ENCODE measurements at places on chromosomes 2 and 18.

GRCh38 chr2:184729581-184729980 is 131.3 kb downstream of the ZNF804A start:
- DNase-seq = no peak

GRCh38 chr2:108535357-108535631 is 1.0 kb downstream of the LIMS1 start:
- DNase-seq = no peak

GRCh38 chr18:63146828-63147409 is 172.7 kb downstream of the BCL2 start:
- DNase-seq = no peak

GRCh38 chr2:159762075-159762474 is 35.9 kb downstream of the CD302 start:
- no peak for DNase-seq

GRCh38 chr2:170307052-170307451 is 129.1 kb downstream of the MYO3B start:
- DNase-seq = no peak

DNA sequence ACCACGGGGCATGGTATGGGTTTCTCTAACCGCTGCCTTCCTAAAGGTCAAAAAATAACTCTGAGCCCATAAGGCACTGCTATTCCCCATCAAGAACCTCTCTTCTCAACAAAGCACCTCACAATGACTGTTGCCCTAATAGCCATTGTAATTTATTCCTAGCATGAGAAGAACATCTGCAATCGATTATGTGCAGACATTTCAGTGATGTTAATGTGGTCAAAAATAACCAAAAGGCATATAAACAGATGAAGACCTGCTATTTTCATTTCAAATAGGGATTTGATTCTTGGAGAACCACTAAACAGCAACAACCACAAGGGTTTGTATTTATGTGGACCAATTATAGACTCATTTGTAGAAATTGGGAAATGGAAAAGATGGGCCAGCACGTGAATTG is 356.6 kb downstream of the FBXO15 start:
- DNase-seq = no peak

- DNase-seq = no peak
Observed at GRCh38 chr2:99469394-99469793, 20.4 kb downstream of the REV1 start.

DNA sequence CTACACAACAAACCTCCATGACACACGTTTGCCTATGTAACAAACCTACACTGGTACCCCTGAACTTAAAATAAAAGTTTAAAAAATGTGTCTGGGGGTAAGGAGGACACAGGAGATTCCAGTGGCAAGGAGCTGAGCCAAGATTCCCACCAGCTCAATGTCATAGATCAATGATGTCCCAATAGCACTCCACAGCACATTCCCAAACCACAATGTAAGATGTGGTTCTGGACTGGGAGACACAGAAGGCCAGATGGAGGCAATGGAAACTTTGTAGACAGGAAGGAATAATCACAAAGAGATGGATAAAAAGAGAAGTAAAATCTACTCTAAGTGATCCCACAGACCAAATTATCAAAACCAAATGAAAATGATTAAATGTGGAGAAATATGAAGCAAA is 312.4 kb upstream of the SOX11 start:
- no peak for DNase-seq

- DNase-seq = peak; percentile 27
Observed at GRCh38 chr2:111119822-111120252, 877 bp upstream of the BCL2L11 start.

GRCh38 chr18:49907346-49907929 is 94.1 kb upstream of the ACAA2 start:
- no peak for DNase-seq

DNA sequence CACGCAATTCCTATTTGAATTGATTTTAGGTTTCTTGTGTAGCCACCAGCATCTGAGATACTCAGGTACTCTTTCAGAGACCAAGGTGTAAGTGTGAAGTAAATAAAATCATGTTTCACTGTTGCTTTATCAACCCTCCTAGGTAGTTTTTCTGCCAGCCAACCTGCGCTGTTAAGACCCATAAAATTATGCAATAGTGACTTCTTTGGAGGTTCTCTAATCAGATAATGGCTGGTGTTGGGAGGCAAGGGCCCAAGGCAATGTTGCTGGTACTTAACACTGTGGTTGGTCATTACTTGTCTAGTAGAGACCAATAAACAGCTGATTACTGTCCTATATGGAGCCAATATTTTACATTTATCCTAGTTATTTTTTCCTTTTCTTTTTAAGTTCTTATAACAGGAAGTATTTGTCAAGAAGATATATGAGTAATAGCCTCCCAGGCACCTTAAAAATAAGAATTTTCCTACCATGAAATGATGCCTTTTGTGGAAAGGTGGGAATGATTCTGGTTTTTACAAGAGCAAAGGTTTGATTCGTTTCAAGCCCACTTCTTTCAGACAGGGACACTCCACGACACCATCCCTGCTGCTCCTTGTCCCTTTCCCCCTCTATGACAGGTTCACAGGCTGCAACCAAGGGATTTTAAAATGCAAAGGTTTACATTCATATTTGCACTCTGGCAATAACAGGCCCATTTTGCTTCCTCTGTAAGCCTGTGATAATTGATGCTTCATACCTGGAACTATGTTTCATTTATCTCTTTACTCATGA is 259.3 kb downstream of the MEIS1 start:
- no peak for DNase-seq

DNA sequence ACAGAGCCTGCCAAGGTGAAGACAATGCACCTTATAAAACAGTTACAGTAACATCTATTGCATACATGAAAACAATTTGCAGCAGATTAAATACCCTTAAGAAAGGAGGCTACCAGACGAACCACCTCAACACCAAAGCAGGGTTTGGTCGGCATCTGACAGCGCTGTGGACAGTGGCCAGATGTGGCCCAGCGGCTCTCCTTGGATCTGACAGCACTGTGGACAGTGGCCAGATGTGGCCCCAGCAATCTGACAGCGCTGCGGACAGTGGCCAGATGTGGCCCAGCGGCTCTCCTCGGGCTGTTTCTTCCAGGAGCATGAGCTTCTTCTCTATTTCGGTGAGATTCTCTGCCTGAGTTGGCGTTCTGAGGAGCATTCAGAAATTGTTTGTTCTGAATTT is 211.6 kb downstream of the ANKRD30B start:
- no peak for DNase-seq

DNA sequence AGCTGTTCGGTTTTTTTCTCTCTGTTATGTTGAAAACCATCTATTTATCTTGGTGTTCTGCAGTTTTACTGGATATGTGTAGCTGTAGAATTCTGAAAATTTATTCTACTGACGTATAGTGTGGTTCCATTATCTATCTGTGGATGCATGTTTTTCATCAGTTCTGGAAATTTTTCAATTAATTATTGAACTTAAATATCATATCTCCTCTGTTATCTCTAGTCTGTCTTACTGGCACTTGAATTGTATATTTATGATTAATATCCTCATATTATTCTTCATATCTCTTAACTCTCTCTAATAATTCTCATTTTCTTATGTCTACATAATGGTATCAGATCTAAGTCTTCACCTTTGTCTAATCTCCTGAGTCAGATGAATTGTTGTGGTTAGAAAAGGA is 501.7 kb downstream of the STK39 start:
- no peak for DNase-seq

DNA sequence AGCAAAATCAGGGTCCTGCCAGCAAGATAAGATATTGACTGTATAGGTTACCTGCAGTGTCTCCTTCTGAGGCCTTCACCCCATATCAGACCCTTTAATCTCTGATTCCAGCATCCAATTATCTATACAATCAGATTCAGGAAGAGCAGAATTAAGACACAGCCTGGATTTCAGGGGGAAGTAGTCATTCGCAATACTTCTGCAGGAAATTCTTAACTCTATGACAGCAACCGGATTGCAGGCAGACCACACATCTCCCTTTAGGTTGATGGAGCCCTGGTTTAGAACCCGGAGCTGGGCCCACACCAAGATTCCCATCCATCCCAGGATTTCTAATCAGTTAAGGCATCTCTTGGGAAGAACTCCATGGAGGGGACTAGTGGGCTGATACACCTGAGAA is 9.5 kb downstream of the ARL4C start:
- no peak for DNase-seq

- DNase-seq = no peak
Observed at GRCh38 chr2:64766841-64767669, 113.3 kb upstream of the SERTAD2 start.

- DNase-seq = no peak
Observed at GRCh38 chr2:181841079-181841478, 50.5 kb upstream of the ITPRID2 start.

DNA sequence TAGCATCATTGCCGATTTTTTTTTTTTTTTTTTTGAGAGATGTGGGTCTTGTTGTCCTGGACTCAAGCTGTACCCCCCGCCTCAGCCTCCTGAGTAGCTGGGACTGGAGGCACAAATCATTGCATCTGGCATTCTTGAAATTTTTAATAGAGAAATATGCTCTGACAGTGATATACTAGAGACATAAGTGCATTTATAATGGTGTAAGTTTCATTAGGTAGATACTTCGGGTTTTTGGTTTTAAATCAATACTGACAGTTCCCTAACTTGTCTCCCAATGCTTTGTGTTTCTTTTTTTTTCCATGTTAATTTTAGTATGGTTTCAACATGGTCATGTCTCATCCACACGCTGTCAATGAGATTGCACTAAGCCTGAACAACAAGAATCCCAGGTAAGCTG is 138.7 kb downstream of the PRPF40A start:
- DNase-seq = no peak

DNA sequence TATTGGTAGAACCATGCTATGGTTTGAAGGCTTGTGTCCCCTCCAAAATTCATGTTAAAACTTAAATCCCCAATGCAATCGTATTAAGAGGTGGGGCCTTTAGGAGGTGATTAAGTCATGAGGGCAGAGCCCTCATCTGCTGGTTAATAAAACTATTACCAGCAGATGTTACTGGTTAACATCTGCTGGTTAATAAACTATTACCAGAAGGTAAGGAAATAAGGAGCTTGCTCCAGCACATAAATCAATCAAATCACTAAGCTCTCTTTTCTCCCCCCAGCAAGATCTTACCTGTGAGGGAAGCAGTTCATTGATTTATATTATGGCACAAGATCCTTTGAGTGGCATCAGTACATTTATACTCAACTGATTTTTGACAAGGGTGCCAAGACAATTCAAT is 96.9 kb downstream of the AAK1 start:
- no peak for DNase-seq

DNA sequence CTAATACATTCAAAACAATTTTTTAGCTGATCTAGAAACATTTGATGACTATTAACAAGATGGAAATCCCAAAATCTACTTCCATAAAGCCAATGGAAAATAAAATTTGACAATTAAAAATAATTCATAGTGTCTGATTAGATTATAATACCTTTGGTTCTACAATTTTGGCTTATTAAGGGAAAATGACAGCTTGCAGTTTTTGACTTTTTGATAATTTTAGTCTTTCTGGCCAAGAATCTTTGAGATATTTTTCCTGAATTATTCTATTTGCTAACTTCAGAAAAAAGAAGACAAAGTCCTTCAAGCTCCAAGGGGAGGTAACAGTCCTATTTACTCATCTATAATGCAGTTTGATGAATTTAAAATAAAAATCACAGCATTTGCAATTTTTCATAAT is 39.6 kb downstream of the MSH6 start:
- DNase-seq = no peak

DNA sequence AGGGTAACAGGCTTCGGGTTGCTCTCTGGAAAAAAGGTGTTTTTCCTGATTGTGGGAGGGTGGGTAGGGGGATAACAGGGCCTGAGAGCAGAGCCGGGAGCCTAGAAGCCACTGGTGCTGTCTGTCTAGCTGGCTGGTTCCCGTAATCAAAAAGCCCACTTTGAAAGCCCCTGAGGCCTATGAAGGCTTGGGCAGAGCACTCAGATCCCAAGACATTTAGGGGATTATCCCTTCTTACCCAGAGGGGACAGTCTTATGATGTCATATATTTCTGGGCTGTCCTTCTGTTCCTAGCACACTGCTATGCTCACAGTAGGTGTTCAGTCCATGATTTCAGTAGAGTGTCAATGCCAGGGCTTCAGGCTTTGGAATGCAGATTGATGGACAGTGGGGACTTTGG is 45.1 kb downstream of the CELF4 start:
- DNase-seq = no peak

GRCh38 chr2:85585781-85586105 is 1.5 kb downstream of the VAMP5 start:
- no peak for DNase-seq

GRCh38 chr2:148604927-148605326 is 39.6 kb upstream of the EPC2 start:
- DNase-seq = no peak

DNA sequence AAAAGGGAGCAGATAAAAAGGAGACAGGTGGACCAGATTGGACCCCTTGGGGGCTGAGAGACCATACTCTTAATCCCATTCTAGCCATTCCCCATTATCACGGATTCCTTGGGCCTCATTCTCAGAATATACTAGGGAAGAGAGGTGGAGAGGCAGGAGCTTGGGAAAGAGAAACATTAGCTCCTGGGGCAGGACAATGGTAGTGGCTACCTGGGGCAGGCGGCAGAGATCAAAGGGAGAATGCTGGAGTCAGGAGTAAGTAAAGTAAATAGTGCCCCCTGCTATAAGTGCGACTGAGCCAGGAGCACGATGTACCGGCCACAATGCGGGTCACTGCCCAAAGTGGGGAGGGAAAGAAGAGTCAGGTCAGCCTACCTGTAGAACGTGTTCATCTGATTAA is 20.4 kb upstream of the IHH start:
- DNase-seq = no peak

DNA sequence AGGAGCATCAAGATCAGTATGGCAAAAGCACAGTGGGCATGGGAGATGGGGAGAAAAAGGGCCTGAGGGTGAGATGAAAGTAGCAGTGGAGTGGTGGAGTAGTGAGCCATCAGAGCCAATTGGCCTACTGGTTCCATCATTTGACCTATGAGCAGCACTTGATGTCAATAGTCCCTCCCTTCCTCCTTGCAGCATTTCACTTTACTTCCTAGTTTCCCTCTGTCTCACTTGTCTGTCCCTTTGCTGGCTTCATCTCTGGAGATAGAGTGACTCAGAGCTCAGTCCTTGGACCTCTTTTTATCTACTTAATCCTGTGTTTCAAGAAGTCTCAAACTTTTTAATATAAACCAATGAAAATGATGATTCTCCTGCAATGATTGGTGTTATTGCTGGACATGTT is 32.1 kb downstream of the FBXO48 start:
- DNase-seq = no peak

DNA sequence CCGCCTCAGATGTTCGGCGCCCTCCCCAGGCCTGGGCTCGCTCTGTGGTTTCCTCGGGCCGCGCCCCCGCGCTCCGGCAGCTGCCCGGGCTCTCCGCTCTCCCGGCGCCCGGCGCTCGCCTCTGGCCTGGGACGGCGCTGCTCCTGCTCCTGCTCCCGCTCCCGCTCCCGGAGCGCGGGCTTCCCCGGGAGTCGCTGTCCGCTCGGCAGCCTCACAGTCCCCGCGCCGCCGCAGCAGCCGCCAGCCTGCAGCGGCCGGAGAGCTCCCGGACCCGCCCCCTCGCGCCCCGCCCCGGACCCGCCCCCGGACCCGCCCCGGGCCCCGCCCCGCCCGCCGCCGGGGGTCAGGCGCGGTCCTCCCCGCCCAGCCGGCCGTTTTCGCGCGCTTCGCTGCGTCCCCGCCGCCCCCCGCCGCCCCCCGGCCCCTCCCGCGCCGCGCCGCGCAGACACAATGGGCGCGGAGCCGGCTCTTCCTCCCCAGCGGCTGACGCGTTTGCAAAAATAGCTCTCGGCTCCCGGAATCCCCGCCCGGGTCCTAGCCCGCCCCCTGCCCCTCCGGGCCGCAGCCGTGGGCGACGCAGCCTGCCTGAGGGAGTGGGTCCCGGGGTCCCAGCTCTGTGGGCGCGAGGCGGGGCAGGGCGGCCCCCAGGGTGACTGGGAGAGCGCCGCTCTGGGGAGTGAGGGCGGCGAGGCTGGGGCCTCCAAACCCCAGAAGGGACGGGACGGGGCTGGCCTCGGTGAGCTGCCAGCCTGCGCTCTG is at the start of gene ARL4C:
ARL4C (minus strand) TSS at position 247 of the 759 bp plus-strand sequence. CDS start 495 bp downstream, outside the sequence.
- DNase-seq = peak; percentile 62

Measured in activated naive CD8-positive, alpha-beta T cell treated with anti-CD3 and anti-CD28 coated beads, Interleukin-2, amount 50 U/mL, for 24 hours (primary cell).